ENCODE measurements at places on chromosomes 4 and X.

- peak; percentile 0 for DNase-seq
Measured at GRCh38 chrX:132022198-132022966, 720 bp upstream of the STK26 start.

GRCh38 chr4:40340030-40340429 is 4.9 kb downstream of the CHRNA9 start:
- no peak for DNase-seq

DNA sequence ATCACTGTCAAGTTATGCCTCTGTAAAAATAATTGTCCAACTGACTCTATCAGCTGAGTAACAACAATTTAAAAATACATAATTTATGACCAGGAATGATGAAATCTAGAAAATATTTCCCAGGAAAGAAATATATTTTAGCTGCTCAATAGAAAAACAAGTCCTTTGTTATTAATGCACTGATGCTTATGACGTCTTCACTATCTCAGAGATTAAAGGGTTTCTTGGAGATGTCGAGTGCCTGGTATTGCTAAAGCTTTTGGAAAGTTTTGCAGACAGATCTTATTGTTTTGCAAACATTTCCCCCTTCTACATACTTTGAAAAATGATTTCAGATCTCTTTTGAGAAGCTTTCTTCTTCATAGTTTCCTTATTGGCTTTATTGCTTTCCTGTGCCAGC is 154.6 kb upstream of the RPS6KA3 start:
- no peak for DNase-seq

DNA sequence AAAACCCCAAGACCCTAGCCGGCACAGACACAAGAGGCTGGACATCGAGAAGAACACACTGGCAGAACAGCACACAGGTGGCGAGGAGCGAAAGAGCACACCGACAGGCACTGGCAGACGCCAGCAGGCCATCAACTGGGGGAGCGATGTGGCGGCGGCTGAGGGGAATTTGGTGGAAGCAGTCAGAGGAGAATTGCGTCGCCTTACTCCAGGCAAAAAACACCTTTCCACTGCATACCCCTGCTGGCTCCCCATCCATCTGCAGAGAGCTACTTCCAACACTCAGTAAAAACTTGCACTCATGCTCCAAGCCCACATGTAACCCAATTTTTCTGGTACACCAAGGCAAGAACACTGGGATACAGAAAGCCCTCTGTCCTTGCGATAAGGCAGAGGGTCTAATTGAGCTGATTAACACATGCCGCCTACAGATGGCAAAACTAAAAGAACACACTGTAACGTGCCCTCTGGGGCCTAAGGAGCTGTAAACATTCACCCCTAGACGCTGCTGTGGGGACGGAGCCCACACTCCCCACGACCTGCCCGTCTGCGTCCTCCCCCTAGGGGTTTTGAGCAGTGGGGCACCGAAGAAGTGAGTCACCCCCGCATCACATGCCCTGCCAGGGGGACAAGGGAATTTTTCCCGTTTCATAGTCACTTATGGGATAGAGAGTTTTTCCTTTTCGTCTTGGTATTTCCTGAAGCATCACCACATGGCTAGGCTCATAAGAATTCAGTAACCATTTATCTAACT is 262.3 kb downstream of the KCTD8 start:
- no peak for DNase-seq

DNA sequence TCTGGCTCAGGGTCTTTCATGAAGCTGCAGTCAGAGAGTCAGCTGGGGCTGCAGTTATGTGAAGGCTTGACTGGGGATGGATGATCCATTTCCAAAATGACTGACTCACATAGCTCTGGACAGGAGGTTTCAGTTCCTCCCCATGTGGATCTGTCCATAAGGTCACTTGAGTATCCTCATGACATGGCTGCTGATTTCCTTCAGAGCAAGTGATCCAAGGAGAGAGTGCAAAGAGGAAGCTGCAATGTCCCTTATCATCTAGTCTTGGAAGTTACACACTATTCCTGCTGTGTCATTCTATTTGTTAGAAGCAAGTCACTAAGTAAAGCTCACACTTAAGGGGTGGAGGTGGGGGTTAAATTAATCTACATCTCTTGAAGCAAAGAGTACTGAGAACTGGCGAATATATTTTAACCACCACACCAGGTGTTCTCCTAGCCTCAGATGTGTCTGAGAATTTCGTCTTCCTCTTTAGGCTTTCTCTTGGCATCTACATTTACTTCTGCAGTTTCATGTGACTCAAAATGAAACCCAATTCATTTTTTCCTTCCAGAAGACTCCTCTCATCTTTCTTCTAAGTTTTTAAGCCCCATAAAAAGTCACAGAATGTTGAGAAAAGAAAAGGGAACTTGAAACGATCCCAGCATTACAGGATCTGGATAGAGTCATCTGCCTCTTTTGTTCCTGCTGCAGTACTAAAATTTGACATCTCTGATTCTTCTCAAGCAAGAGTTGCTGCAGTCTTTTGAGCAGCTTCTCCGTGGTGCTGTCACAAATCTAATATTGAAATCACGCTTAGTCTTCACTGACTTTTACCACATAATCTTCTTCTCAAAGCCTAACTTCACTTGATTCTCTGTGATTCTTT is 3.8 kb upstream of the GRPR start:
- DNase-seq, result no peak

GRCh38 chr4:5133201-5133600 is 81.9 kb downstream of the STK32B start:
- DNase-seq, result no peak

DNA sequence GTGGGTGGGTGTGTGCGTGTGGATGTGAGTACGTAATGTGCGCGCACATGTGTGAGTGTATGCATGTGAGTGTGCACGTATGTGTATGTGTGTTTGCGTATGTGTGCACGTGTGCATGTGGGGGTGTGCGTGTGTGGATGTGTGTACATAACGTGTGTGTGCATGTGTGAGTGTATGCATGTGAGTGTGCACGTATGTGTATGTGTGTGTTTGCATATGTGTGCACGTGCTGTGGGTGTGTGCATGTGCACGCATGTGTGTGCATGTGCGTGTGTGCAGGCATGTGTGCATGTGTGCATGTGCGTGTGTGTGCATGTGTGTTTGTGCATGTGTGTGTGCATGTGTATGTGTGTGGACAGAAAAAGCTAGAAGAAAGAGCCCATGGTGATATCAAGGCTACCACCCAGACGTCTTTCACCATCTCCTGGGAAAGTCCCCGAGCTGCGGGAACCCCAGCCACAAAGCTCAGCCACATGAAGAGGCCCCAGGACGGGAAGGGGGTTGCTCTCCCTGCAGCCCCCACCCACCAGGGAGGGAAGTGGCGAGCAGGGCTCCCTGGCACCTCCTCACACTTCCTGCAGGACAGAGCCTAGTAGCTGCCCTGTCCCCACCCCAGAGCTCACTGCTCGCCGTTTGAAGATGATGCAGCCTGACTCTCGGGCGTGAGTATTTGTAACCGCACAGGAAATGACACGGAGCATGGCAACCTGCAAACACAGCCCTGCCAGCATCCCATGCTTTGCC is 108.3 kb downstream of the DCTD start:
- peak; percentile 36 for DNase-seq
